ENCODE measurements at places on chromosomes 6 and 20.

DNA sequence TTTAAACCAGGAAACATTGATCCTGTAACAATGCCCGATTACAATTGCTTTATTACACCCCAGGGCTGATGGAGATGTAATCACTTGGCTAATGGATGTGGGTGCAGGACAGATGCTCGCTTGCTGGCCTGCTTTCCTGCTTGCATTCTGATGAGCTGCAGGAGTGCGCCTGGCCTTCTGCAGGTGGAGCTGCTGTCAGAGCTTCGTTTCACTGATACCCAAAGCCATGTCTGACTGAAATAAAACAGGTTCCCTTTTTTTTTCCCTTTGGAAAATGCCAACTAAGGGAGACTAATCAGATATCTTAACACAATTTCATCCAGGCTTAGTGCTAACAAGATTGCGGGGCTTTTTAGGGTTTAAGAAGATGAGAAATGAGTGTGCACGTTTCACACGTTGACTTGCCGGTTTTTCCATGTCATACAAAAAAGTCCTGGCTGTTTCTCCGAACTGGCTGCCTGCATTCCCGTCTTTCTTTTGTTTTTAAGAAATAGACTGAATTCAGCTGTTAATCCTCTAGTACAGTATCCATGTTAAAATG is 60.7 kb downstream of the VAPB start:
- DNase-seq, result no peak

DNA sequence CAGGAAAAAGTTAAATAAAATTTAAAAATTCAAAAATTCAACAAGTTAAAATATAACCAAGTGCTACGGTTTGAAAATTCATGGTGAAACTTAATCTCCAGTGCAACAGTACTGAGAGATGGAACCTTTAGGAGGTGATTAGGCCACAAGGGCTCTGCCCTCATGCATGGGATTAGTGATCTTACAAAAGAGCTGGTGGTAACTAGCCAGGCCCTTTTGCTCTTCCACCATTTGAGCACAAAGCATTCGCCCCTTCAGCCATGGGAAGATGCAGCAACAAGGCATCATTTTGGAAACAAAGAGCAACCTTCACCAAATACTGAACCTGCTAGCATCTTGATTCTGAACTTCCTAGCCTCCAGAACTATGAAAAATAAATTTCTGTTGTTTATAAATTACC is 80.9 kb downstream of the RNGTT start:
- DNase-seq, result no peak

DNA sequence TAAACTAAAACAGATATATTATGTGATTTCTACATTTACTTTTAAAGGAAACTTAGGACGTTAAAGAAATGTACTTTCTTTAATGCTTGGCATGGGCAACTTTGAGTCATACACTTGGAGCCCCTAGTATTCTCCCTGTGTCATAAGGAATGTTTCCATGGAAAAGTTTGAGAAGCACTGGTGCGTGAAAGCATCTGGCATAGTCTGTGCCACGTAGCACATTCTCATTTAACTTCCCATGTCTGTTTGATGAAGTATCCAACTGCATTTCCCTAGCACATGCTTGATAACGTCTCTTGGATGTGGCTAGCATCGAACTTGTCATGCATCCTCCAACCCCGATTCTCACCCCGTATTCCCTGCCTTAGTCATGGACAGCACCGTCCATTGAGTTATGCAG is 172.0 kb downstream of the TBC1D7 start:
- DNase-seq, result no peak

- DNase-seq, result peak; percentile 64
Measured at GRCh38 chr6:166707045-166707444, 80.0 kb upstream of the RPS6KA2 start.

DNA sequence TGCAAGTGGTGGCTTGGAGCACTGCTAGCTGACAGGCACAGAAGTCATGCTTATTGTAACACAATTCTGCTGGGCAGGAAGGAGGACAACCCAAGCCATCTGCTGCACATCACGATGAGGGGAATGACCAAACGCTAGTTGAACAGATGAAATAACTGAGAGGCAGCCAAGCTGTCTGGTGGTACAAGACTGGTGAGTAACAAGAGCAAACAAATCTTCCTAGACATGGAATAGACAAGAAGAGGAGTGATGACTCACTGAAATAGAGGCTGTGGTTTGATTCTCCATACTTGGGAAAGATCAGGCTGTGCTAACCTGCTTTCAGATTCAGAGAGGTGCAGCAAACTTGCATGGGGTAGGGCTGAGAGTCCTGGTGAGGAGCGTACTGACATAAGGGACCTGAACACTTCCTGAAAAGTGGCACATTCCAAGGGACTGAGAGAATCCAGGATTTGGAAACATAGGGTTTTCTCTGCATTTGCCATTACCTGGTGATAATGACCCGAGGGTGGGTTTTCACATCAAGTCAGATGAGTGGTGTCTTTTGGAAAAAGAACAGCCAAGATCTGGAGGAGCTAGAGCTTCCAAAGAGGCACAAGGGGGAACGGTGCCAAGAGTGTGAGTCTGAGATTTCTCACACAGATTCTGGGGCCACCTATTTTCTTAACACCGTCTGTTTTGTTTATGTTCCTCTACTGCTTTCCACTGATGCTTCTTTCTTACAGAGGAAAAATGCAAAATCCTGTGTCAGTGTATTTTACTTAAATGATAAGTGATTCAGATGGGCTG is 60.0 kb downstream of the PRL start:
- no peak for DNase-seq

DNA sequence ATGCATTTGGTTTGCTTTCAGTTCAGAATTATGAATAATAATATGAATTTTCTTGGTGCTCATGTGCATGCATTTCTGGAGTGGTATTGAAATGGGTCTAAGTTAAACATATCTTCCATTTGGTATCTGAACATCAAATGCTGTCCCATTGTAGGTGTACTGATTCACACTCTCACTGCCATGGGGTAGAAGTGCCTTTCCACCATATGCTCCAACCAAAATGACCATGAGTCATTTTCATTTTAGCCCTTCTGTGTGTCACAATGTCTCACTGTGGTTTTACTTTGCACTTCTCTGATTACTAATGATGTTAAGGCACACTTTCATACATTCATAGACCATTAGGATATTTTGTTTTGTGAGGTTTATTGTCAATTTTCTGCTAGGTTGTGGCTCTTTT is 211.9 kb downstream of the HAO1 start:
- DNase-seq, result no peak

Data from HL-60 (cell line).